DMS79 treated with DMSO at 0.1 percent for 48 hours (cell line): ENCODE measurements at places on chromosomes 4 and X.

DNA sequence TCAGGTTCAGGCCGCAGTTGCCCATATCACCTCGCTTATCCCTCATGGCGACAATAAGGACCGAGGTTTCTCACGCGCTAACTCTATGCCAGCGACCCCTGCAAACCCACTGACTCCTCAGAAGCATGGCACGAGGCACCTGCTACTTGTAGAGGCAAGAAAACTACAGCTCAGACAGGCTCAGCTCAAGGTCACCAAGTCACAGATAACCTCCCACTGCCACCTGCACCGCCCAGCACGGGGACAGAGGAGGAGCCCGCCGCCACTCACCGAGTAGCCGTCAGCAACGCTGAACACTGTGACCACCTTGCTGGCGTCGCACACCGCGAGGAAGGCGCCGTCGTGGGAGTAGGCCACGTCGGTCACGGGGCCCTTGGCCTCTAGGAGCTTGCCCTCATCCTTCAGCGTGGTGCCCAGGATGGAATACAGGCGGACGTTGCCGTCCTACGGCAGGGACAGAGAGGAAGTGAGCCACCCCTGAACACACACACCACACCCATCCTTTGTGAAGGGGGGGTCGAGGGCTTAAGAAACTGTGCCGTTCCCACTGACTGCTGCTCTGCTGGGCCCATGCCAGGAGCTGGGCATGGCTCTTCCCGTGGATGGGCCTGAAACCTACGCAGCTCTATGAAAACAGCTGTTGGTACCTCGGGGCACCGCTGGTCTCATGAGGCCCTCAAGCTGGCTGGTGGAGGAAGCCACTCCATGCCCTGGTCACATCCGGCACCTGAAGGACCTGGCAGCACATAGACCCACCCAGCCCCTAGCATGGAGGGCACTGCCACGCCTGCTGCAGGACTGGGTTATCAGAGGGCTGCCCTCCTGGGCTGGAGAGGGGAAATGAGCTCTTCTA lies 38.9 kb downstream of the WDR1 start:
- DNase-seq: no peak

DNA sequence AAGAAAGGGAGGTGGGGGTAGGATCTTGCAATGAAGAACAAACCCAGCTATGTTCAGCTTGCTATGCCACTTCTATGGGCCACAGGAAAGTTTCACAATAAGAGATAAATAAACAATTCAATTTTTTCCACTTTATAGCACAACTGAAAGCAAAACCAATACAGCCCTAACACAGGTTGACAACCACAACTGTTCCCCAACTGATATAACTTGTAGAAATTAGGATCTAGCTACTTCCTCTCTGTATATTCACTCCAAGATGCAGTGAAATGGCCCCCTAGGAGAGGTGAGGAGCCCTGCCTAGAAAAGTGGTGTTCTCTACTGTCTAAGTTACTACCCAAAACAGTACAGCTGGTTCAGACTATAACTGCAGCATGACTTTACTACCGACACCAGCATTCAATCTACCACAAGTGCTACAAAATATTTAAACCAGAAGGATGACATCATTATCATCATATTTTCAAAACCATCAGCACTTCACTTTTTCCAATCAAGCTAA lies 77.0 kb downstream of the FBXW7 start:
- DNase-seq: no peak

- no peak for DNase-seq
Measured at GRCh38 chrX:105220636-105221035, at the start of gene TEX13A. TEX13A (minus strand) TSS chrX:105220694; CDS start chrX:105220397, 297 bp downstream.

GRCh38 chr4:165208741-165209388 lies 1.5 kb downstream of the KLHL2 start:
- peak; percentile 92 for DNase-seq

GRCh38 chrX:74434336-74434735 lies 13.0 kb downstream of the SLC16A2 start:
- no peak for DNase-seq
